ENCODE measurements at places on chromosomes 6 and 20.

DNA sequence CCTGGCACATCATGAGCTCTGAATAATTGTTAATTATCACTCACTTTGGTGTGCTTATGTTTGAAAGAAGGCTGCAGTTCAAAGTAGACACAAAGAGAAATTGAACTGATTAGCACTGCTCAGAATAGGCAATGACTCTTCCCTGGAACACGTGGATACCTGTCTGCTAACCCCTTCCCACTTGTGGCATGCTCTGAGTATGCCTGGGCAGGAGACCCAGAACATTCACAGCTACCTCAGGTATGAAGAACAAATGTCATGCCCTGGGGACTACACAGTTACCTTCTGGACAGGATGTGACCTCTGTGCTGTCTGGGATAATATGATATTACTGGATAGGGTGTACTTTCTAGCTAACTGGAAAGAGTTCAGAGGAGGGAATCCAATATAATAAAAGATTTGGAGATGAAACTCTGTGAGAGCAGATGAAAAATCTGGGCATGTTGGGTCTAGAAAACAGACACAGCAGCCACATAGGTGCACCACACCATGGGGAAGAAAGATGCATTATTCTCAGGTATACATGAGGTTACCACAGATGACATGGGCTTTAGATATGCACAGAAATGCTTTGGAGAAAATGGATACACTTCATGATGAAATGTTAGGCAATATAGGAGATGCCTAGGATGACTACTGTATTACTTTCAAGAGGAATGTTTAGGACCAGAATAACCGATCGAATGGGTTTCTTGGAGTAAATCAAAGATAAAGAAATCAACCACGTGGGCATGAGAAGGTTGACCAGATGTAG is 324.2 kb upstream of the PREP start:
- no peak for DNase-seq

DNA sequence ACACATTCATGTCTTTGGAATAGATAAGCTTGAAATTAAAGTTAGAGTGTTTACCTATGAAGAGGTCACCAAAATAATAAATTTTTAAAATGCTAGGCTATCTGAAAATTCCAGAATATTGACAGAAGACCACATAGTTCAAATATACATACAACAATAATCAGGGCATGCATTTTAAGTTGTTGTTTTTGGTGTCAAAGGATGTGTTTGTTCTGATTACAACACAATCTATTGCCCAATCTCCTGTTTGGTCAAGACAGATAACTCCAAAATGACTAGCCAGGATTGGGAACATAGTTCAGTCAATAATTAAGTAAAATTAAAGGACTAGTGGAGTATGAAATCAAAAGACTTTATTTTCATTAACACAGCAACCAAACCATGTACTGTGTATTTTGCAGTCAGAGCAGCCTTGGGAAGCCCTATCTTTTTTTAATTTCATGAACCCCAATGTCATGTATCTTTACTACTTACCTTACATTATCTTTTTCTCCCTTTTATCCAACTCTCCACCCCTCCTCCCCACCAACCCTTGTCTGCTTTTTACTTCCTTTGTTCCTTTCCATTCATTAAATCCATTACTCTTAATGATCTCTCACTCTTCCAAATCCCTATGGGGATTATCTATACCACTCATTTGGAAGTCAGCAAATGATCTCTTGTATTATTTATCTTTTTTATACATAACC is 111.2 kb downstream of the CDK19 start:
- no peak for DNase-seq

GRCh38 chr6:73323323-73323722 is 30.8 kb downstream of the DPPA5 start:
- DNase-seq, result no peak

GRCh38 chr6:75208298-75209183 is 2.7 kb upstream of the COL12A1 start:
- peak; percentile 81 for DNase-seq

- DNase-seq, result no peak
Measured at GRCh38 chr20:12262747-12263146, 345.1 kb downstream of the BTBD3 start.

DNA sequence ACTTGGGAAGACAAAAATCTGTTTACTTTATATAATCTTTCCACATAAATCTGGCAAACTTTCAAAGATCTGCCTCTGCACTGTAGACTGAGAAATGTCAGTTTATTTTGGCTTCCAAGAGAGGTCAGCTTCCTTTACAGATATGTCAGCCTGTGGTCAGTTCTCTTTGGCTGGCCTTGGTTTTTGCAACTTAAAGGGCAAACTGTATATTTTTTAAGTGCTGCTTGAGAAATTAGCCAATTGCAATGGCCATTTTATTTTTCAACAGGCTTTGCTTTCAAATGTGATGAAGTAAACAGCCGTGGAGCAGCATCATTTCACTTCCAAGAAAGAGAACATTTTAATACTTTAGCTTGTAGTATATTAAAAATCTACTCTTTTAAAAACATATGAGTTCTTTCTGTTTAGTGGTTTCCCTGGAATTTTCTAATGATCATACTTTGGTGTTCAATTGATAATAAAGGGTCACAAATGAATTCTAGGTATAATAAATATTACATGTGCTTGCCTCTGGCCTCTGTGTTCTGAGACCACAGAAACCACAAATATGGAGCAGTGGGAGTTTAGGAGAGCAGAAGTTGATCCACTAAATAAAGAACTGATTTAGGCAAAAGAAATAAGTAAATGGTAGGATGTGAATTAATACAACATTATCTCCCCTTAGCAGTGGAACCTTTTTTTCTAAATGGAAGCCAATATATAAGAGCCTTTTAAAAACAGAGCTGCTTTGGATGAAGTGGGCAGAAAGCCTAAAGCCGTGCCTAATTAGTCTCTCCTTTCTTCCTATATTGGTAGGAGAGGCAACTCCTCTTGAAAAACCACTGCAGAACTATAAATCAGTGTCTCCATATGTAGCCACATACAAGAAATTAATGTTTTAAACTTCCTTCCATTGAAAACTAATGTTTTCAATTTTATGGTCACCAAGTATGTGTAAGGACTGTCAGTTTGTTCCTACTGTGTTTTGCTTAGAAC is 16.2 kb downstream of the ADGRB3 start:
- peak; percentile 21 for DNase-seq

- no peak for DNase-seq
Measured at GRCh38 chr6:22667855-22668254, 98.5 kb downstream of the HDGFL1 start.

- DNase-seq, result no peak
Measured at GRCh38 chr6:21777846-21778245, 184.3 kb downstream of the SOX4 start.

- DNase-seq, result no peak
Measured at GRCh38 chr6:128511506-128511905, 8.9 kb downstream of the PTPRK start.

- no peak for DNase-seq
Measured at GRCh38 chr6:30560930-30561329, 3.8 kb downstream of the PRR3 start.

DNA sequence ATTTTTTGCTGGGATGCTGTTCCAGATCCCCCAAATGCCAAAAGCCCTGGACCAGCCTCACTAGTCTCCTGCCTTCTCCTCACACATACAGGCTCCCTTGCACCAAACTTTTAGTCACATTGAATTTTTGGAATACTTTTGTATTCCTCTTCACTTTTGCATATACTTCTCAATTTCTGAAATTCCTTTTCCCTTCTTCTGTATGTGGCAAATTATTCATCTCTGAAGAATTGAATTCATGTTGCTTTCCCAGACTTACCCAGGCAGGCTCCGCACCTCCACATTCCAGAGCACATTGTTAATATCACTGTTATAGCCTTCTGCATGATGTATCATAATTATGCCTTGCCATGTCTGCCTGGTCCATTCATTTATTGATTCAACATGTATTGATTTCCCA is 255.3 kb upstream of the POU3F2 start:
- no peak for DNase-seq

- peak; percentile 37 for DNase-seq
Measured at GRCh38 chr20:7980332-7981046, 39.1 kb downstream of the TMX4 start.

DNA sequence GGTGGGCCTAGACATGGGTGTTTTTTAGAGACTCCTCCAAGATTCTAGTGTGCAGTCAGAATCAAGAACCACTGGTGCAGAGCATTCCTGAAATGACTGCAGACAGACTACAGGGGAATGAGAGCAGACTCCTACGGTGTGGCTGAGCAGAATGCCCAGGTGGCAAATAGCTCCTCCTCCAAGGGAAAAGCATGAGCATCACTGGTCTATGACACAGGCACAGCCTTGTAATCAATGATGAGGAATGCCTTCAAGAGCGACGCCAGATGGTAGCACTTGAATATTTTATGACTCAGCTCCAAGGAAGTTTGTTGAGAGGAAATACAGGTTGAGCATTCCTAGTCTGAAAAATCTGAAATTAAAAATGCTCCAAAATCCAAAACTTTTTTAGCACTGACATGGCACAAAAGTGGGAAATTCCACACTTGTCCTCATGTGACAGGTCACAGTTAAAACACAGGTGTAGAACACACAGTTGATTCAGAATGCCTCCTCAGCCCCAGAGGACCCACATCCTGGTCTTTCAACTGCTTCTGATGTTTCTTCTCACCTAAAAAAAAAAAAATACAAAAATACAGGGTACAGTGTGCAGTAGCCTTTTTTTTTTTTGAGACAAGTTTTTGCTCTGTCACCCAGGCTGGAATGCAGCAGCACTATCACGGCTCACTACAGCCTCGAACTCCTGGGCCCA is 10.6 kb upstream of the FAM8A1 start:
- DNase-seq, result no peak

- DNase-seq, result peak; percentile 49
Measured at GRCh38 chr6:133130863-133131262, 110.3 kb upstream of the EYA4 start.
